ENCODE measurements at places on chromosomes 3 and 15.

- DNase-seq, result no peak
Measured at GRCh38 chr3:112730210-112730609, 89.3 kb upstream of the CCDC80 start.

DNA sequence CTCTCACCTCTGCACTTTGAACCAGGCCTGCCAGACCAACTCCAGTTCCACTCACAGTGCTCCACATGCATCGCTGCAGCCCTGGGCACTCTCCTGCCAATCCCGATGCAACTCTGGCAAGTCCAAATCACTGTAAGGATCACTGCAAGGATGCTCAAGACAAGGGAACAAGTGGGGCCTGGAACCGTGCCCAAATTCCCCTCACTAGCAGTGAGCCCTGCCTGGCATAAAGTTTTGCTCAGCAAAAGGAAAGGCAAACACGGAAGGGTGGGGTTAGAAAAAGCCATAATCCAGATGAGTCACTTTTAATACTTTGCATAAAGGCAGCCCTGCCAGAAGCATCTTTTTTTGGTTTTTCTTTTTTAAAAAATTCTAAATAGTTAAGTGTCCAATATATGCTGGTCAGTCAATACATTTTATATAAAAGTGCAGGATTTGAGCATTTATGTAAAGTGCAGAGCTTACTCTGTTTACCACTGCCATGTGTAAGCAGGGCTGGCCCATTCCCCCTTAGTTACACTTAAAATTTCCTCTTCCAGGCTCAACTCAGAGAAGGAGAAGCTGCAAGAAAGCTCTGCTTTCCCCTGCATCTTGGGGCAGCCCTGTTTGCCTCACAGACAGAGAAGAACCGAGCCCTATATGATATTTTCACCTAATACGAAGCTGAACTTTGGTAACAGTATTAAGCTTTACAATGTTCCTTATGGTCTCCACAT lies 102.2 kb downstream of the CD47 start:
- peak; percentile 13 for DNase-seq

DNA sequence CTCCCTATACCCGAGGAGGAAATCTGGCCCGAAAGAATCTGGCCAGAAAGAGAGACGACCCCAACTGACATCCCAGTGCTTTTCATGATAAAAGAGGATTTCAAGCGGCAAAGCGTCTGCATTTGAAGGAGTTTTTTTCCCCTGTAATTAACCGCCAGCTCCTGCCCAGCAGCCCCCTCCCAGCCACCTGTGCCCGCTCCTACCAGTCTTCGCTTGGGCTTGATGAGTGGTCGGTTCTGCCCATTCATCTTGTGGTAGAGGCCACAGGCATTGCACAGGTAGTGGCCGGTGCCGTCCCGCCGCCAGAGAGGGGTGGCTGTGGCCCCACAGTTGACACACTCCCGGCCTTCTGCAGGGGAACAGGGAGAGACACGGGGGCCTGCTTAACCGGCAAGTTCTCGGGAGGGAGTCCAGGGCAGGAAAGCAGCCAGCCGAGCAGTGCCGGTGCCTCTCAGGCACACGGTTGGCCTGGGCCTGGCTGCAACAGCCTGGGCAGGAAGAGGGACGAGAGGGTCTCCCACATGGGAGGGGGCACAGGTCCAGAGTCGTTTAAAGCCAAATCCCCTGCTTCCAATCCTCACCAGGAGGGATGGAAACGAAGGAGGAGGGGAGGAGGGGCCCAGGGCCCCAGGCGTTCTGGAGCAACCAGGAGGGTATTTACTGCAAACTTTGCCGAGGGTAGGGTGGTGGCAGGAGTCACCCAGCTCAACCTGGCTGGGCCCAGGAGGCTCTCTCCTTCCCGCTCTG lies 9.2 kb downstream of the GATA2 start:
- no peak for DNase-seq

DNA sequence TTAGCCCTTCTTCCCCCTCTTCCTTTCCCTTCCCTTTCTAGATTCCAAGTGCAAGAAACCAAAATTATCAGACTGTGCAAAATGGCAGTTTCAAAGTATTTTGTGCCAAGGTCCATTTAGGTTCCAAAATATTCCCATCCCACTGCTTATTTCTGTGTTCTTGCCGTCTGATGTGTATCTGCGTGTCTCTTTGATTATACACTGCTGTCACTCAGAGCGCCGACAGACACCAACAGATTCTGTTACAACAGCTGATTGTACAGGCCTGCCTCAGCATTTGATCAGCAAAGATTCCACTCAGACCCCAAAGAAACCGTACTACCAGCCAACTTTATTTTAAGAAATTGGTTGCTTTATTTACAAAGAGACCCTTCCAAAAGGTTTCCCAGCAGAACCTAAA lies 225.6 kb upstream of the SATB1 start:
- no peak for DNase-seq

GRCh38 chr3:51949121-51949520 lies 6.1 kb upstream of the GPR62 start:
- DNase-seq, result no peak

- DNase-seq, result peak; percentile 55
Measured at GRCh38 chr15:98865397-98866339, 141.9 kb downstream of the PGPEP1L start.

GRCh38 chr3:52023101-52023770 lies 27.5 kb upstream of the RPL29 start:
- DNase-seq, result no peak

DNA sequence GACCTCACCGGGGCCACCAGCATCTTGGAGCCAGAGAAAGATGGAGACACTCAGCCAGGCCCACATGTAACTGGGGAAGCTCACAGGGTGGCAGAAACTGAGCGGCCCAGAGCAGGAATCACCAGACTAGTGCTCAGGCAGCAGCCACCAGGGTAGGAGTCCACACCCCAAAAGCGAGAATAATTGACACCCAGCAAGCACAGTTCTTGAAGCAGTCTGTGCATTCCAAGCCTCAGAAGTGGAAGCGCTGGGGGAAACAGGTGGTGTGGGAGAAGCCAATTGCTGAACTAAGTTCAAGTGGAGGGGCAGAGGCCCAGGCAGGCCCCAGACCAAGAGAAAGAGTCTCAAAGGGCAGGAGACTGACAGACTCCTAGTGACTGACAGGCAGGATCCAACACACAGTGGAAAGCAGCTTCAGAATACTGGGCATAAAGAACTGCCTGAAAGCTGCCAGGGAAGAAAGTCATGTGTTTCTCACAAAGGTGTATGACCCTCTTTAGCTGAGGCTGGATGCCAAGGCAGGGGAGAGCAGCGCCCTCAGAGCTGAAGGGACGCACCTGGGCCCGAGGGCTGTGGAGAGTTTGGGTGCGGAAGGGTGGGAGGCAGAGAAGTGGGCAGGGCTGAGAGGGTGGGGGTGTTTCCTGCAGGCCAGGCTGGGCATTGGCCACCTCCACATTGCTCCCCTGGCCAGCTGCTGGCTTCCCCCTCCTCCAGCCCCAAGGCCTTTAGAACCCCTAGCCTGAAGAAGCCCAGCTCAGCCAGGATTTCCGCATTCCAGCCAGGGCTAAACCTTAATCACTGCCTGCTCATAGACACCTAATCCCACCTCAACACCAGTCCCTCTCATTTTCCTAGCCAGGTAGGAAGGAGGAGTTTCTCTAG lies 7.7 kb downstream of the NT5DC2 start:
- DNase-seq, result no peak

GRCh38 chr15:83199288-83199687 lies 8.3 kb downstream of the HDGFL3 start:
- no peak for DNase-seq

DNA sequence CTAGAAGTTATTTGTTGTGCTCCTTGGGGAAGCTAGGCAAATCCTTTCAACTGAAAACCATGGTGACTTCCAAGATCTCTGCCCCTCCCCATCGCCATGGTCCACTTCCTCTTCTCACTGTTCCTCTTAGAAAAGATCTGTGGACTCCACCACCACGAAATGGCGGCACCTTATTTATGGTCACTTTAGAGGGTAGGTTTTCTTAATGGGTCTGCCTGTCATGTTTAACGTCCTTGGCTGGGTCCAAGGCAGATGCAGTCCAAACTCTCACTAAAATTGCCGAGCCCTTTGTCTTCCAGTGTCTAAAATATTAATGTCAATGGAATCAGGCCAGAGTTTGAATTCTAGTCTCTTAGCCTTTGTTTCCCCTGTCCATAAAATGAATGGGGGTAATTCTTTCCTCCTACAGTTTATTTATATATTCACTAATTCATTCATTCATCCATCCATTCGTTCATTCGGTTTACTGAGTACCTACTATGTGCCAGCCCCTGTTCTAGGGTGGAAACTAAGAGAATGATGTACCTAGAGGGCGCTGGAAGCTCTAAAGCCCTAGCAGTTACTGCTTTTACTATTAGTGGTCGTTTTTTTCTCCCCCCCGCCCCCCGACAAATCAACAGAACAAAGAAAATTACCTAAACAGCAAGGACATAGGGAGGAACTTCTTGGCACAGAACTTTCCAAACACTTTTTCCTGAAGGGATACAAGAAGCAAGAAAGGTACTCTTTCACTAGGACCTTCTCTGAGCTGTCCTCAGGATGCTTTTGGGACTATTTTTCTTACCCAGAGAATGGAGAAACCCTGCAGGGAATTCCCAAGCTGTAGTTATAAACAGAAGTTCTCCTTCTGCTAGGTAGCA lies 657 bp downstream of the PATL2 start:
- no peak for DNase-seq

- no peak for DNase-seq
Measured at GRCh38 chr3:117939425-117940027, 1095.1 kb downstream of the IGSF11 start.

DNA sequence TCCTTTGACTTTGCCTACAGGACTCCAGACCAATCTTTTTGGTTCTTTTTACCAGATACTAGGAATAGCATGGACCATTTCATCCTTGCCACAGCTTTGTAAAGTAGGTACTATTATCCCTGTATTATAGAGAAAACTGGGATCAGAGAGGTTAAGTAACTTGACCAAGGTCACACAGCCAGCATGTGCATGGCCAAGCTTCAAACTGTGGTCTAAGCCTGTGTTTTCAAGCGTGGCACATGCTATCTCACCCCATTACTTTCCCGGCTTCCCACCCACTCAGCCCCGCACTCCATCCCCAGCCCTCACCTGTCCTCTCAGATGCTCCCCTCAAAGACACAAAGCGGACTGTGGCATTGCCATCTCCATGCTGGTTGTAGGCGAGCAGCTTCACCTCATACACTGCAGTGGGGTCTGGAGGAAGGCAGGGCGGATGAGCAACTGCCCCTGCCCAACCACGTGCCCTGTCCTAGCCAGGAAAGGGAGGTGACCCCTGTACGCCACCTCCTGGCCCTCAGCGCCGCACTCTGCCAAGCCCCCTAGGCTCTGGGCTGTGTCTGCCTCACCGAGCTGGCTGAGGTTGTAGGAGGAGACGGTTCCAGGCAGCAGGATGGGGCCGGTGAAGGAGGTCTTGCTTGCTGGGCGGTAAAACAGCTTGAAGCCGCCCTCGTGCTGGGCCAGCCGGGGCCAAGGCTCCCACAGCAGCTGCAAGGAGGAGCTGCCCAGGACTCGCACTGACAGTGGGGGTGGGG lies 25.7 kb downstream of the RNU5B-1 start:
- no peak for DNase-seq

- DNase-seq, result no peak
Measured at GRCh38 chr15:36878684-36879262, 221.6 kb downstream of the MEIS2 start.

GRCh38 chr3:105103139-105103538 lies 263.6 kb upstream of the ALCAM start:
- no peak for DNase-seq

DNA sequence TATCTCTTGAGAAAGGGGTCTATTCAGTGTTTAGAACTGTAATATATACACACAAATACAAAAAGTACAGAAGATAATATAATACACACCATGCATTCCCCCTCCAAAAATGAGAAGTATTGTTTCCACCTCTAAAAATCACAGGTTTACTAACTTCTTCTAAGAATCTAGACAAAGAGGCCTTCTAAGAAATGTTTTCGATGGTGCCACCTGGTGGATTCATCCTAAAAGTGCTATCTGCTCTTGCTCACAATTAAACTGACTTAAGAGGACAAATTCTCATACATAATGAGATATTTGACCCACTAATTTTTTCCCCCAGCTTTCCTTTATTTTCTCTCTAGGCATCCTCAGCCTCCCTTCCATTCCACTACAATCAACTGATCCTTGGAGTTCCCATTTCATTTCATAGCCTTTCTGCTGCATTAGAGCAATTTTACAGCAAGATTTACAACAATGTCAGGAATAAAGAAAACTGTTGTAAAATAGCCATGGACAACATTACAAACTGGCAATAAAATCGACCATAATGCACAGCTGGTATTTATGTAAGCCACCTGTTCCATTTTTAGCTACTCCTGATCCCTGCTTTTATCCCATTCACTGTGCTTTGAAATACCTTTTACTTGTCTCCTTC lies 124.6 kb downstream of the ARRDC4 start:
- DNase-seq, result no peak

GRCh38 chr15:43270676-43271306 lies 4.1 kb upstream of the TGM5 start:
- no peak for DNase-seq

DNA sequence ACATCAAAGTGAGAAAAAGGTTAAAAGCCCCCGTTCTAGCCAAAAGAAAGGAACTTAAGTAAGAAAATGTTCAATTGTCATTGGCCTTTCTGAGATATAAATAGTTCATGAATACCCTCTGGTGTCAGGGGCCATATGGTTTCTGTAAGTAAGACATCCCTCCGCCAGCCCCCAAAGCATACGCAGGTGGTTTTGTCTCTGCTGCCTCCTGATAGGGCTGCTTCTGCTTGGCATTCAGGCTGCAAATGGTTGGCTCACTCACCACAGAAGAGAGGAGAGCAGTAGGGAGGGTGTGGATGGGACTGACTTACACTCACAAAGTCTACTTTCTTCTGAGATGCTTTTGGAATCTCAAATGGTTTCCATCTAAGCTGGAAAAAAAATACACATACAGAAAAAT lies 29.8 kb downstream of the HGD start:
- DNase-seq, result no peak

DNA sequence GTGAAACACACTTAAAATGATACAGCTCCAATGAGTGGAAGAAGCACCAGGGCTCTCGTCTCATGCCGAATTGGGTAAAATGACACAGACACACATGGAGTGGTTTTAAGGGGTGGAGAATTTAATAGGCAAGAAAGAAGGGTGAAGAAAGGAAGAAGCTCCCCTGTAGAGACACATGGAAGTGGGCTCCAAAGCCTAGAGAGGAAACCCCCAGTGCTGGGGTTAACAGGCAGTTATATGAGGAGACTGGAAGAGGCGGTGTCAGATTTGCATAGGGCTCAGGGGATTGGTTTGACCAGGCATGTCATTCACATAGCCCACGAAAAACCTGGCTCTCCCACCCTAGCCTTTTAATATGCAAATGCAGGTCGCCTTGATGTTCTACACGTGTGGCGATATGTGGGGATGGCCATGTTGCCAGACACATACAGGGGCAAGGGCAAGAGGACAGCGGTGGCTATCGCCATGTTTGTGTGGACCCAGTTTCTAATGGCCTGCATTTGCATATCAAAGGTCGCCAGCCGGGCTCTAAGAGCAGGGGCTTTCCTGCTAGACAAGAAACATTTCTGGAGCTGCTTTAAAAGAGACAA lies 1.9 kb upstream of the DPH6 start:
- no peak for DNase-seq
